ENCODE measurements at places on chromosomes 5 and 9. TPM values are rescaled to one million over a fixed set of nuclear protein-coding genes. Genes with fewer than 3 reads are reported as not detected.

SH3TC2 gene
- total RNA-seq, result 4.4 TPM

FYB1 gene
- total RNA-seq, result not detected

GRCh38 chr5:75536147-75536546, 24.5 kb downstream of the POLK start:
- no peak for DNase-seq

- DNase-seq, result no peak
These were observed 209.4 kb upstream of the IL12B start for GRCh38 chr5:159539678-159540077.

DNA sequence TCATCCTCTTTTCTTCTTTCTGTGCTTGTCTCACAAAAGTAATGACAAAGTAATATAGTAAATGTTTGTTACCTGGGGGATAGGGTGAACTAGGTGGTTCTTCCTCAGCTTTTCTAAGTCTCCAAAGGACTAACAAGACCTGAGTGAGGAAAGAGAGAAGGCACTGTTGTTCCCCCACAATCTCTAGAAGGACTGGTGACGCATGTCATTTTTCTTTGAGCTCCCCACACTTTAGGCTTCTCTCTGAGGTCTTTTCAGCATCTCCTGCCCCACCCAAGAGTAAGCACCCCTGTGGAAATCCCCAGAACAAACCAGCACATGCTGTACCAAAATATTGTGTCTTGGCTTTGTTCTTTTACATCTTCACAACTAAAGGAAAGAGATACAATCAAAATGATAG, 2.4 kb upstream of the IL7R start:
- DNase-seq, result no peak

- no peak for DNase-seq
These were observed 187.6 kb upstream of the EFNA5 start for GRCh38 chr5:107858324-107858723.

DNA sequence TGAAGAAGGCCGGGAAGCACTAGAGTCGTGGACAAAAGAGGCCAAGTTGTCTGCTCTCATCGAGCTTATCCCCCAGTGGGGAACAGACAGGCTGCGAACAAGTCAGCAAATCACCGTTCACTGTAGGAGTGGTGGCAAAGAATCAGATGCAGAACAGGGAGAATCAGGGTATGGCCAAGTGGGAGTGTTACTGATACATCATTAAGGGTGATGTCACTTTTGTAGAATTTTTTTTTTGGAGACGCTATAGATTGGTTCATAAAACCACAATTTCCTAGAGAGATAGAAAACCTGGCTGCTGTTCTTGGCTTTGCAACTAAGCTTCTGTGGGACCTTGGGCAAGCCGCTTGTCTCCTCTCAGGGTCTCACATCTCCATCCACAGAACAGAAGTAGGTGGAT, 21.3 kb downstream of the SPRY4 start:
- no peak for DNase-seq

- peak; percentile 2 for DNase-seq
These were observed 169.2 kb upstream of the SLC30A5 start for GRCh38 chr5:68924481-68925145.

ITK gene
- not detected for total RNA-seq

- no peak for DNase-seq
These were observed 10.5 kb downstream of the SLC2A8 start for GRCh38 chr9:127407492-127407843.

- no peak for DNase-seq
These were observed 283.1 kb downstream of the GLIS3 start for GRCh38 chr9:4016789-4017188.

DNA sequence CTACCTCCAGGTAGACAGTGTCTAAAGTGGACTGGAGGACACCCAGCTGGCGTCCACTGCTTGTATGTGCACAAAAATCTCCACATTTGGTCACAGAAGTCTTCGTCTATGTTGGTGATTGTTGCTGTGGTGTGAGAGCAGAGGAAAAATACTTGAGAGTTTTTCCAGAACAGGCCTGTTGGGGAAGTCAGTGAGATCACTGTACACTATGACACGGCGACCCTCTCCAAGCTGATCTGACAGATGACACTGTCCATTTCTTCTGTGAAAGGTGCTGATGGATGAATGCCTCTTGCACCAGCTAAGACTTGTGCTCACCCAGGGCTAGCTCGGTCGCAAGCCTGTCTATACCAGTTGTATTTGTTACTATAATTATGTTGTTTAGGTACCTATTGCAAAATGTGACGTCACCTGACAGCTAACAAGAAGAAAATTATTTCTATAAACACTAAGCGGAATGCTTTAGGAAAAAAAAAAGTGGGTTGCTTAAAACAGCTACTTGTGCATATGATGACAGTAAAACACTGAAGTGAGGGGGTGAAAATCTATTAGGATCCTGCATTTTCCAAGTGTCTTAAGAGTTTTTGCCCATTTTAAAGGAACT, 142.3 kb downstream of the ROR2 start:
- no peak for DNase-seq

GRCh38 chr5:178940569-178941360, at the start of gene ZNF454:
ZNF454 (plus strand) TSS chr5:178941198; CDS start chr5:178942792, 1,594 bp downstream.
- DNase-seq, result no peak

BTNL3 gene
- total RNA-seq, result not detected

CCL27 gene
- not detected for total RNA-seq

DNA sequence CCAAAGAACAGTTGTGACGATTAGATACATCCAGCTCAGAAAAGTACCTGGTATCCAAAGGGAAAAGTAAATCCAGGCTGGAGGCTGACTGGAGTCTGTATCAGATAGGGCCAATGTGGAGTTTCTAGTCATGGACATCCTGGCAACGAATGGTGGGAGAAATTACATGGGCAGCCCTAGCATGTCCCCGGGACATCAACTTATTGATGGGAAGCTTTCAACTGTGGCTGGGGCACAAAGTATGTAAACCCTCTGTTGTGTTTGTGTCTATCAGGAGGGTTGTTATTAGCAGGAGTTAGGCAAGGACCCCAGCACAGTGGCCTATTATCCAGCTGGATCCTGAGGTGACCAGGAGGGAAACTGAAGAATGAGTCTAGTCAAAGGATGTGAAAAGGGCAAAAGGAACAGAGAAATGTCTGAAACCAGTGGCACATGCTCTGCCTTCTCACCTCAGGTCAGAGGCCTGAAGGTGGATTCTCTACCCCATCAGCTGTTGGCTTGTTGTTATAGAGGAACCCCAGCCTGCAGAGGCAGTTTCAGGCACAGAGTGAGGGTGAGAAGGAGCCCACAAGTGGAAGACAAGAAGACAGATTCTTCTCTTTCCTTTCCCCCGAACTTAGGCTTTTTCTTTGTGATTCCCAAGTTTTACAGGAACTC, 19.9 kb downstream of the IFNW1 start:
- no peak for DNase-seq

DNA sequence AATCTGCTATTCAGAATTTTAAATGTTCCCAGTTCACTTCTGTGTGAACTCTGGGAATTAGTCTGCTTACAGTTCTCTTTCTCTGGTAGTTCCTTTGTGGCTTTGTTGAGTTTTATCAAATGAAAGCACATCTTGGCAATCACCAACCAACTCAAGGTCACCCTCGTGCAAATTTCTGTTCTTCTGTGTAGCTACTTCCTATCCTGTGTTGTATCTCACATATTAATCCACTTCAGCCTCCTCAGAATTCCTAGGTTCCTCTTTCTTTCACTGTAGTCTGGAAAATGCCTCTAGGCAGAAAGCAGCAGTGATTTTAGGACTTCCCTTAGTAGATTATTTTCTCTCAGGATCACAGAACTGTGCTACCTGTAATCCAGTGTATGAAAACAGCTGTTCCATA, 100.3 kb downstream of the AUH start:
- no peak for DNase-seq

FAT2 gene
- not detected for total RNA-seq

DNA sequence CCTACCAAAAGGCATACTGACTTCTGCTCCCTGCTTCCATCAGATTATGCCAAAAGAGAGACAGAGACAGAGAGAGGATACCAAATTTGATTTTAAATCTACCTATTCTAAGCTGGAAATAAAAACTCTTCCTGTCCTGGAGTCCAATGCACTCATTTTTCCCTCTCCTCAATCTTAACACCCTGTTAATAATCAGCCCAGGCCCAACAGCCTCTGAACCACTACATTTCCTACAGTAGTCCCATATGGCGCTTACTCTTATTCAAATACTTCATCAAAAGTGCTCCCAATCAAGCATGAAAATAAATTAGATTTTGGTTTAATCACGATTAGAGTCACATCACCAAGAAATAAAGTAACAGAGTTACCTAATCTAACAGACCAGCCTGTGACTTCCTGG, 152.3 kb downstream of the TSSK1B start:
- no peak for DNase-seq

DNA sequence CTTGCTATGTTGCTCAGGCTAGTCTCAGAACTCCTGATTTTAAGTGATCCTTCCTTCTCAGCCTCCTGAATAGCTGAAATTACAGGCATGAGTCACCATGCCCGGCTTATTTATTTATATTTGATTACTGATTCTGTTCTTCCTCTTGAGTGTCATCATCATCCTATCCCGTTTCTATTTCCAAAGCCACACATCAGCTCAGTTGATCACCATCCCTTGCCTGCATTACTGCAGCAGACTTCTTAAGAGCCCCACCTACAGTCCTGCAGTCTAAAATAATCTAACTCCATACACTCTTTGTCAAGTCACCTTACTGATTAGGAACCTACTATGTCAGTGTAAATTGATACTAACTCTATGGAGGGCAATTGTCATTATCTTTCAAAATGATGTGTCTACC, 138.9 kb upstream of the RAI14 start:
- DNase-seq, result peak; percentile 51

GRCh38 chr9:20001058-20001457, 212.2 kb upstream of the SLC24A2 start:
- DNase-seq, result no peak

GRCh38 chr5:115435778-115436712, 108.5 kb downstream of the FEM1C start:
- no peak for DNase-seq

DNA sequence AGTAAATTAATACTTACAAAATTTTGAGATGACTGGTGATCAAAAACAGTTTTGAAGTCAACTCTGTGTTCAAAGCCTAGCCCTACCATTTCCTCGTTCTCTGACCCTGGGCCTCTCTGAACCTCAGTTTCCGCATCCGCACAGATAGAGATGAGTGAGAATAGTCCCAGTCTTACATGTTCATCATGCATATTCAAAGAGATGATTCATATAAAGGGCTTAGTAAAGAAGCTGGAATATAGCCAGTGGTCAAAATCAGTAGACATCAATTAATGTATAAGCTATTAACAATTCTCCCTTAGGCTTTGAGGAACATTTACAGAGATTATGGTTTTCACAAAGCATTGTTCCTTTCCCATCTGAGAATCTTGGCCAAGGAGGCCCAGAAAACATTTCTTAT, 250.6 kb downstream of the SPOCK1 start:
- no peak for DNase-seq

UGT3A2 gene
- total RNA-seq, result not detected

Data from LHCN-M2 (cell line).